ENCODE measurements at places on chromosomes 11 and 22. TPM values are rescaled to one million over a fixed set of nuclear protein-coding genes. Genes with fewer than 3 reads are reported as not detected.

GRCh38 chr11:12288931-12289666, 88.3 kb upstream of the PARVA start:
- DNase-seq = no peak

Gene IGSF22
- total RNA-seq = 4.9 TPM

DNA sequence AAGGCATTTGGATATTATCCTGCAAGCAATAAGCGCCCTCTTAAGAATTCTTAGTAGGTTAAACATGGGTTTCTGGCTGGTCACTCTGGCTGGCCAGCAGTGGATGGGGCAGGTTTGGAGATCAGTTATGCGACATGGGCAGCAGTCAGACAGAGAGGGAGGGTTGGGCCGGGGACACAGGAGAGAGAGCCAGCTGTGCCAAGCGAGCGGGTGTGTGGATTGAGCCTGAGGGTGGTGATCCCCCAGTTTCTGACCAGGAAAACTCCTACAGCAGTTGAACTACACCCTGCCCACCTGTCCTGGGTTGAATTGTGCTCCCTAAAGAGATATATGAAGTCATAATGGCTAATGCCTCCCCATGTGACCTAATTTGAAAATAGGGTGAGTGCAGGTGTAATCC, 671.2 kb downstream of the TBC1D22A start:
- no peak for DNase-seq

DNA sequence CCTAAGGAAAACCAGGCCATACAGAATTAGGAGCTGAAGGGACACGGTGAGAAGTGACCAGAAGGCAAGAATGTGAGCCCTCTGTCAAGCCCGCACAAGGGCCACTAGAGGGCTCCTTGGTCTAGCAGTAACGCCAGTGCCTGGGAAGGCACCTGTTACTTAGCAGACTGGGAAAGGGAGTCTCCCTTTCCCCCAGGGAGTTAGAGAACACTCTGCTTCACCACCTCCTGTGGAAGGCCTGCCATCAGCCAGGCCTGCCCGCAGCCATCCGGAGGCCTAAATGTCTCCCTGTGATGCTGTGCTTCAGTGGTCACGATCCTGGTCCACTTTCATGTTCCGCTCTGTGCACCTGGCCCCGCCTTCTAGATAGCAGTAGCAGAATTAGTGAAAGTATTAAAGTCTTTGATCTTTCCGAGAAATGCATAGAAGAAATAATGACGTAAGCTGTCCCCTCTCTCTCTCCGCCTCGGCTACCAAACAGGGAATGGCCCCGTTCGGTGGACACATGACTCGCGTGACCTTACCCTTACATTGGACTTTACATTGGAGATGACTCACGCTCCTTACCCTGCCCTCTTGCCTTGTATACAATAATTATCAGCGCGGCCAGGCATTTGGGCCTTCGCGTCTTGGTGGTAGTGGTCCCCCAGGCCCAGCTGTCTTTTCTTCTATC, 10.7 kb upstream of the GSTP1 start:
- no peak for DNase-seq

Gene ME3
- total RNA-seq = 13.7 TPM

- no peak for DNase-seq
Observed at GRCh38 chr22:35354068-35354467, 26.8 kb upstream of the HMOX1 start.

Gene CCDC88B
- total RNA-seq = 74.3 TPM

- DNase-seq = no peak
Observed at GRCh38 chr11:2212411-2213251, 41.0 kb upstream of the TH start.

Gene KRTAP5-8
- total RNA-seq = not detected

Gene CNGA4
- 0.10 TPM for total RNA-seq

- no peak for DNase-seq
Observed at GRCh38 chr22:29797351-29797750, 30.2 kb downstream of the UQCR10 start.
